COLO829 (cell line): ENCODE measurements at places on chromosomes 3 and 15.

GRCh38 chr3:12730506-12731242 lies 28.4 kb downstream of the TMEM40 start:
- no peak for DNase-seq

DNA sequence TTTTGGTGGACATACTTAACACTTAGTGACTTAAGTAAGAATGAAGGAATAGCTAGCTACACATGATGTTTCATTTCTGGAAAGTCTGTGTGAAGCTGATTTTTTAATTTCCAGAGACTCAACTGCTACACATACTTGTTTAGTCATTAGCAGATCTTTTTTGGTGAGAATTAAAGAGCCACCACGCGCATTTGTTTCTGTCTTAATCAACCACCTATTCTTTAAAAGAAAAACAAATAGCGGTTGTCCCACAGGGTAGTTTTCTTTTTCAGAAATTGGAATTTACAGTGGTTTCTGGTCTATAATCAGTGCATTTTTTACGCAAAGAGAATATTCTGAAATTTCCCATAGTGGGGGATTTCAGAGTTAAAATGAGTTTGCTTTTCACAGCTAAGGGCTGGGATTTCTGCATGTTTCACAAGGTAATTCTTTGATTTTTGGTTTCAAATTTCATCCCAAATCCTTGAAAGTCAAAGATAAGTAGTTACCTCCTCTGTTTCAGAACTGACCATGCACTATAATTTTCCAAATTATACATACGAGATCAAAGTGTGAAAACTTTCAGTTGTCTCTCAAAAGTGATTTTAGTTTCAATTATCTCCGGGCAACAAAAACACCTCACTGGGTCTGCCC lies 631.0 kb upstream of the GRM7 start:
- DNase-seq: no peak

DNA sequence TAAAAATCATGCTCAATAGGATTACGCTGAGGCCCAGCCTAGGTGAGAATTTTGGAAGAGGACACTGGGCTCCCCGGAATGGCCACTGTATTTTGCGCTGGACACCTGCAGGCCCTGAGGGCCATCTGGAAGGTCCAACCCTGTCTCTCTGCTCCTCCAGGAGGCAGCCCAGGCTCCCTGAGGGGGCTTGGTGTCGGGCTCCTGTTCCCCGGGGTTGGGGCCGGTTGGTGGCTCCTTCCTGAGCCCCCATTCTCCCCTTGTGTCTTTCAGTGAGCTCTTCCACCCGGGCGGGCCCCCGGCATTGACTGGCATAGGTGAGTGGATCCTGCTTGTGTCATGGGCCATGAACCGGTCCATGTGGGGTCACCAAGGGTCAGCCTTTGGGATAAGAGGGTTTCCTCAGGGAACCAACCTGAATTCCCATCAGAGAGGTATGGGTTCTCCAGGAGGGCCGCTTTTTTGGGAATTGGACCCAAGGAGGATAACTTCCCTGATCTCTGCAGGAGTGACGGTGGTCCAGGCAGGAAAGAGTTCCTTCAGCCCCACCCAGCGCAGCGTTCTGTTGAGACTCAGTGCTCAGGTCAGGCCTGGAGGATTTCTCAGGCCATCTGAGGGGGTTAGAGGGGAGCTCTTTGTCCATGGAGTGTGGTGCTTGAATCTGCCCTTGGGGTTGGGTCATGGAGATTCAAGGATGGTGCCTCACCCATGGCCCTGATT lies 187.8 kb downstream of the UBE3A start:
- DNase-seq: no peak

DNA sequence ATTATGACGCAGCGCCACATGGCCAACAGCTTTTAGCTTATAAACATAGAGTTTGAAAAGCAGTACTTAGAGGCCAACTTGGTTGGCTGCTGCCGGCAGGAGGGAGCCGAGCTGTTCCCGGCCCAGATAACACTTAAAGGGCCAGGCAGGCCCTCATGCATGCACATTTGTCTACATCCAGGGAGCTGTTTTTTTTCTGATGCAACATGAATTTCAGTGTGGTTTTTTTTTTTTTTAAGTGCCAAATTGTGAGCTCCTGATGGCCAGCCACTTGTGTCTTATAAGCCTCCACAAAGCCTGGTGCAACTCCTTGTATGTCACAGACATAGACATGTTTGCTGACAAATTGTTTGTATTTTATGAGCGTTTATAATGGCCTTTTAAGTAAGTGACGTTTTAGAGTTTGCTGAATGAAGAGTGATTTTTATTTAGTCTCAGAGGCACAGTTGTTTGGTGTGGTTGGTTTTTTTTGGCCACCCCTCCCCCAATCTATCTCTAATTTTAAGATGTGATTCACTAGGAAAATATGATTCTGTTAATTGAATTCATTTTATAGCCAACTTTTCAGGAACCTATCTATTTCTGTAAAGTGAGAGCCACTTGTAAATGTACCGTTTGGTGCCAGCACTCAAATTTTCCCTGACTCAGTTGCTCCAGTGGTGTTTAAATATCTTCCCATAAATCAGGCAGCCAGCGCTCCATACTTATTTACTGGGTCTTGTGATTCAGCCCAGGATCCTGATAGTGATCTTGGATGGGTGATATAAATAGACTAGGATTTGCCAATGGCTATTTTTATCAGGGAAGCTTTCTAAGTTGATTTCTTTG lies 134.3 kb downstream of the VGLL4 start:
- DNase-seq: peak; percentile 45

GRCh38 chr3:52036829-52037228 lies 19.5 kb downstream of the DUSP7 start:
- DNase-seq: no peak

GRCh38 chr3:127822682-127823425 lies 539 bp upstream of the MGLL start:
- DNase-seq: no peak

GRCh38 chr3:62159709-62160092 lies 213.6 kb downstream of the FEZF2 start:
- DNase-seq: no peak

- peak; percentile 70 for DNase-seq
Measured at GRCh38 chr3:44885618-44886017, 11.2 kb downstream of the TGM4 start.

GRCh38 chr3:83843716-83844115 lies 1115.1 kb upstream of the CADM2 start:
- no peak for DNase-seq

- no peak for DNase-seq
Measured at GRCh38 chr15:79193103-79193502, 89.4 kb upstream of the ANKRD34C start.

- DNase-seq: no peak
Measured at GRCh38 chr3:99758502-99759177, 59.0 kb upstream of the CMSS1 start.

GRCh38 chr3:144039661-144040060 lies 68.0 kb downstream of the DIPK2A start:
- DNase-seq: no peak

DNA sequence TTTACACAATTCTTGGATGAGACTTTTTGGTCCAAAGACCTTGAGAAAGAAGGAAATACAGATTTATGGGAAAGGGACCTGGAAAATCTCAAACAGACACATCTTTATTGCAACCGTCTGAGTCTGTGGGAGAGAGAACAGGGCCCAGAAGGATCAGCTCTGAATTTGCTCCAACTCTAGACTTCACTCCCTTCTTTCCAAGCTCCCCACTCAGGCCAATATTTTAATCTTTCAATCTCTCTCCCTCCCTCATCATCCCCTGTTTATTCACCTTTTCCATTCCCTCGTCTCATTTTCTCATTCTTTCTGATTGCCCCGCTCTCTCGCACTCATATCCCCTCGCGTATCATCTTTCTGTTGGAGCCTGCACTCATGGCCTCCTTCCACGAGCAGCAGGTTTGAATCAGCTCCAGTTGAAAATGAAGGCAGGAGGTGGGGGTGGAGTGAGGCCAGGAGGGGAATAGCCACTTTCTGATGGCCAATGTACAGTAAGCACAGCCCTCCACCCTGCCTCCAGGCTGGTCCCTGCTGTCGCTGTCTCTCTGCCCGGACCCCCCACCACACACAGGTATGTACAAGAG lies 63.6 kb upstream of the BOC start:
- no peak for DNase-seq

DNA sequence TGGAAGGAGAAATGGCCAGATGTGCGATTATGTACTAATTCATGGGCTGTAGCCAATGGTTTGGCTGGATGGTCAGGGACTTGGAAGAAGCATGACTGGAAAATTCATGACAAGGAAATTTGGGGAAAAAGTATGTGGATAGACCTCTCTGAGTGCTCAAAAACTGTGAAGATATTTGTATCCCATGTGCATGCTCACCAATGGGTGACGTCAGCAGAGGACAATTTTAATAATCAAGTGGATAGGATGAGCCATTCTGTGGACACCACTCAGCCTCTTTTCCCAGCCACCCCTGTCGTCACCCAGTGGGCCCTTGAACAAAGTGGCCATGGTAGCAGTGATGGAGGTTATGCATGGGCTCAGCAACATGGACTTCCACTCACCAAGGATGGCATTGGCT lies 490.9 kb upstream of the CBLB start:
- no peak for DNase-seq

- no peak for DNase-seq
Measured at GRCh38 chr3:133208184-133208583, 170.0 kb downstream of the TMEM108 start.

DNA sequence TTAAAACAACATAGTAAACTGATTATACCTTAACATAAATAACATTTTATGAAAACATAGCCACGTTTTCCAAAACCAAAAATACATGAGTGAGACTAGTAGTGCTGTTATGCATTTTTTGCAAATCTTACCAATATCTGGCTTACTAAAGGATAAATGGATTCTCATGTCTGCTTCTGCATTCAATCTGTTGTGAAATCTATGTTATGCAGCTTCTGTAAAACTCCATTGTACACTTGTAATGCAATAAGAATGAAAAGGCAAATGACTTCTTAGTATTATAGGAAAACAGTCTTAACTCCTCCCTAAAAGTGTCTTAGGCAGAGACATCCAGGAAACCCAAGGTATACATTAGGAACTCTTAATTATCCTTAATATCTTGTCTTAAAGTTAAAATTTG lies 330.9 kb upstream of the THBS1 start:
- DNase-seq: no peak

DNA sequence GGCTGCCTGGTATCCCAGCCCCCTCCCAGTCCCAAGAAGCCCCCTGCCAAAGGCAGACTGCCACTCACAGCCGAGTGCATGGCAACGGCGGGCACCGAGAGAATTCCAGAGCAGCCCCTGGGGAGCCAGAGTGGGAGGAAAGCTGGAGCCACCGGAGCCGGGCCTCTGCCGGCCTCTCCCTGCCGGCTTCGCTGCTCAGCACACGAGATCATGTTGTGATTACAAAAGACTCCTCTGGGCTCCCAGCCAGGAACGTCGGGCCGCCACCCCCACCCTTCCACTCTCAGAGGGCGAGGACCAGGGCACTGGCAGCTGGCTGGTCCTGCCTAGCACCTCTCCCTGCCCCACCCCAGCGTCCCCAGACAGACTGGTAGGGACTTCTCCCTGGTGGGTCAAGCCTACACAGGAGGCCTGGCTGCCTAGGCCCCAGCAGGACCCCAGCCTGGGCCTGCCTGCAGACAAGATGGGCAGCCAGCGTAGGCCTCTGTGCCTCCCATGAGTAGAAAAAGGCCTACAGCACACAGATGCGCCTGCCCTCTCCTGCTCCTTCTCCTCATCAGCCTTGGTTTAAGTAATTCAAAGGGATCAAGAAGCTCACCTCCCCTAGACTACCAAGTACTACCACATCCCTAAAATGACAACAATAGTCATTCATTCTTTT lies at the start of gene CCDC9B:
TSS of gene CCDC9B (minus strand) at position 200 of the 661 bp plus-strand sequence. CDS start at position 80, 120 bp downstream.
- peak; percentile 81 for DNase-seq

DNA sequence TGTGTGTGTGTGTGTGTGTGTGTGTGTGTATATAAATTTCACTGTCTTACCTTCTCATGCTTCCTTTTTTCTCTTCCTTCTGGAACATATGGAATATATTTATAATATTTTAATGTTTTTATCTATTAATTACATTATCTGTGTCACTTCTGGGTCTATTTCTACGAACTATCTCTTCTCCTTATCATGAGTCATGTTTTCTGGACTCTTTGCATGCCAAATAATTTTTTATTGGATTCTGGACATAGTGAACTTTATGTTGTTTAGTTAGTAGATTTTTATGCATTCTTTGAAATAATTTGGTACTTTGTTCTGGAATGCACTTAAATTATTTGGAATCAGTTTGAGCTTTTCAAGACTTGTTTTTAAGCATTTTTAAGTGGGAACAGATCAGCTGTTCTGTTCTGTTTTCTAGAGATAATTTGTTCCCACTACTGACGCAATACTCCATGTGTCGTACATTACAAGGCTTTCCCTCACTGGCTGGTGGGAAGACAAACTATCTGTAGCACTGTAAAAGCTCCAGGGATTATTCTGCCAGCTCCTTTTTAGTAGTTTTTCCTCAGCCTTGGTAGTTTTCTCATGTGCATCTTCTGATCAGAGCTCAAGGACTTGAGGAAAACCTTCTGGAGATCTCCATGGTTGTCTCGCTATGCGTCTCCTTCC lies 302.0 kb downstream of the CLSTN2 start:
- no peak for DNase-seq

DNA sequence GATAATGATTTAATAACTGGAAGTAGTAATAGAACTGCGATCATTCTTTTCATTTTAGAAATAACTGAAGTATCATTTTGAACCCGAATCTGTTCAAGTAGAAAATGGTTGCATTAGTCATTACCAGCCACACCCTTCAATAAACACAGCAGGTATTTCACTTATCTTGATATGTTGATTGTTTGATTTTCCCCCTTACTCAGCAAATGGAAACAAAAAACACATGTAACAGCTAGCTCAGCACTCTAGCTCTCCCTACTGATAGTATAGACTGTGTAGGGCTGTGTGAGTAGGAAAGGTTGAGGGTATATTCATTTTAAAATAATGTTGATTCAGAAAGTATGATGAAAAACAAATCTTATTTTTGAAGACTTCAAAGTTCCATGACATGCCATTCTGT lies 1.1 kb upstream of the GPR149 start:
- no peak for DNase-seq

DNA sequence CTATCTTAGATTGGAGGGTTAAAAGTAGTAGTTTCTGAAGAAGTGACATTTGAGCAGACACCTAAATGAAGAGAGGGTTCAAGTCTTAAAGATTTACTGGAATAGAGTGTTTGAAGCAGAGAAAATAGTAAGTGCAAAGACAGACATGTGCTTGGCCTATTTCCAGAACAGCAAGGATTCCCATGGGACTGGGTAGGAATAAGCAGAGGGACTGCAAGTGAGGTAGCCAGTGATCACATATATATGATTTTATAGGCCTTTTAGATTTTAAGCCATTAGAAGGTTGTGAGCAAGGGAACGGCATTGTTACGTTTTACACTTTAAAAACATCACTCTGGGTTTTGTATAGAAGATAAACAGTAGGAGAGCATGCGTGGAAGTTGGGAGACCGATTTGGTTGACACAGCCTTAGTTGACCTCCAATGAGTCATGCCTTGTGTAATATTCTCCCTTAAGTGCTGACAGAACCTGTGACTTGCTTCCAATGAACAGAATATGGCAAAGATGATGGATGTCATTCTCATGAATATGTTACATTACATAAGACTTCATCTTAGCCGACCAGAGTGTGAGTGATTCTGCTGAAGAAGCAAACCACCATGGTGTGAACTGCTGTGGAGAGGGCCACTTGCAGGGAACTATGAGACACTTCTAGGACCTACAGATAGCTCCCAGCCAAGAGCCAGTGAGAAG lies 37.1 kb upstream of the SLC4A7 start:
- DNase-seq: no peak
